ENCODE measurements at places on chromosomes 7 and 10.

DNA sequence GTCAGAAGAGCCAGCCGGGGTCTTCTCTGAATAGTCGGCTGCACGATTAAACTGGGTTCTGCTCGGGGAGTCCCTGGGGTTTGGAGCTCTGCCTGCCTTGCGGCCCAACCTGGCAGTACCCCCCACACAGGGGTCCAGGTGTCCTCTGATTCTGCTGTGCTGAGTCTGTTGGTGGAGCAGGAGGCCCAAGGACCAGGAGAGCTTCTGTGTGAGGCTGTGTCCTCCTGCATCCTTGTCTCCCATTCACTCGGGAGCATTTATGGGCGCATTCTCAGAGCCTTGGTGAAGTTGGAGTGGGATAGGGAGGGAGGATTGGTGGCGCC, 14.2 kb downstream of the INPP5A start:
- no peak for DNase-seq
- no peaks in the 10 kb centered on the region for H3K27me3 ChIP-seq
- H3K4me3 ChIP-seq = peak overlapping the region; percentile 63
- H3K36me3 ChIP-seq = peaks cover 1% of the 10 kb centered on the region

DNA sequence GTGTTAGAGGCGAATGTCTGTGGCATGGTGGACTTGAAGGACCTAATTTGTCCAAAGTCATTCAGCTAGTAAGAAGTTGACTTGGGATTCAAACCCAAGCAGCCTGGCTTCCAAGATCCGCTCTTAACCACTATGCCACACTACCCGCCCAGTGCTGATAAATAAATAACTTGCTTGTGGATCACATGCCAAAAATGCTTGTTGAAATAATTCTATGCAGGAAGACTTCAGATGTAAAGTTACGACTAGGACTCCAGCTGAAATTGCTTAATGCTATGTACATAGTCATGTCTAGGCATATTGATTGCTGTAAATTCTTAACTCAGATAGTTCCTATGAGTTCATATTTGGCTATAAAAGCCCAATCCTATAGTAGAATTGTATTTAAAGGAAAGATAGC, 76.0 kb downstream of the PLXDC2 start:
- no peaks in the 10 kb centered on the region for H3K27me3 ChIP-seq
- no peaks in the 10 kb centered on the region for H3K36me3 ChIP-seq
- H3K27ac ChIP-seq = no peak overlapping the region
- no peak for DNase-seq
- H3K4me3 ChIP-seq = no peak overlapping the region

- H3K27me3 ChIP-seq = peaks cover 50% of the 10 kb centered on the region
- H3K4me1 ChIP-seq = peaks cover 54% of the 10 kb centered on the region
- peak overlapping the region; percentile 69 for H3K4me3 ChIP-seq
- DNase-seq = peak; percentile 41
- no peak overlapping the region for H3K27ac ChIP-seq
- H3K36me3 ChIP-seq = peaks cover 8% of the 10 kb centered on the region
Measured at GRCh38 chr10:8050556-8051108, 3.9 kb upstream of the GATA3 start.

DNA sequence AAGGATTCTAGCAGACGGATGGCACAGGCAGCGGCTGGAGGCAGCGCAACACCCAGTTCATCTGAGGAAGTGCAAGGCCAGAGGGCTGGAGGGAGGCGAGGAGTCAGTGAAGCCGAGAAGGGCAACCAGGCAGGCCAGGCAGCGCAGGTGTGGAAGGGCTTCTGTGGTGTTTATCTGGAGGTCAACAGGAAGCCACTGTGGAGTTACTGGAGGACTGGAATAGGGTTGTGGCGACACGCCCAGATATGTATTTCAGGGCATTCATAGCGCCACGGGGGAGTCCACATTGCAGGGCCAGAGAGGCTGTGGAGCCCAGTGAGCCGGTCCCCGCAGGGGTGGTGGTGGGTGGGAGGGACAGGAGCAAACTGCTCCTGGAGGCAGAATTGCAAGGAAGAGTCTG, 150.6 kb downstream of the CDH23 start:
- no peaks in the 10 kb centered on the region for H3K36me3 ChIP-seq
- H3K4me1 ChIP-seq = no peaks in the 10 kb centered on the region
- no peak overlapping the region for H3K27ac ChIP-seq
- no peak overlapping the region for H3K4me3 ChIP-seq
- no peak for DNase-seq
- no peaks in the 10 kb centered on the region for H3K27me3 ChIP-seq

GRCh38 chr10:120436439-120437112, 20.5 kb upstream of the PLPP4 start:
- H3K36me3 ChIP-seq = no peaks in the 10 kb centered on the region
- no peak overlapping the region for H3K27ac ChIP-seq
- DNase-seq = no peak
- no peak overlapping the region for H3K4me3 ChIP-seq

- H3K4me3 ChIP-seq = no peak overlapping the region
- no peaks in the 10 kb centered on the region for H3K4me1 ChIP-seq
- H3K36me3 ChIP-seq = no peaks in the 10 kb centered on the region
- peaks cover 2% of the 10 kb centered on the region for H3K27me3 ChIP-seq
Measured at GRCh38 chr7:46349490-46349889, 428.4 kb upstream of the IGFBP3 start.

DNA sequence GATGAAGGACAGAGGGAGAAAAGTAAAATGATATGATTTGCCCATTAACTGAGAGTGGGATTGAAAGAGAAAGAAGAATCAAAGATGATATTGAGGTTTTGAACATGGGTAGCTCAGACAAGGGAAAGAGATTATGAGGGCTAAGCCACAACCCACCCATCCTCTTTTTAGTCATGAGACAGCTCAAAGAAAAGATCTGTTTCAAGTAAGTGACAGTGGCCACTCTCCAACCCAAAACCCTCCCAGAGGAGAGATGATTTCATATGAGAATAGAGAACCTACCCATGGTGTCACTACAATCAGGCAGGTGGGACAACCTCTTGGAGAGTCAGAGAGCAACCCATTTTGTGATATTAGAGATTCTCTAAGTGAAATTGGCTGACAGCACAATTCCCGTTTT, 32.2 kb downstream of the PLXNA4 start:
- no peaks in the 10 kb centered on the region for H3K36me3 ChIP-seq
- H3K4me1 ChIP-seq = peaks cover 13% of the 10 kb centered on the region
- H3K27me3 ChIP-seq = no peaks in the 10 kb centered on the region
- no peak overlapping the region for H3K27ac ChIP-seq

- H3K27me3 ChIP-seq = peaks cover 5% of the 10 kb centered on the region
- no peaks in the 10 kb centered on the region for H3K36me3 ChIP-seq
- H3K27ac ChIP-seq = no peak overlapping the region
- no peak for DNase-seq
Measured at GRCh38 chr10:99595770-99596465, 24.3 kb downstream of the SLC25A28 start.

DNA sequence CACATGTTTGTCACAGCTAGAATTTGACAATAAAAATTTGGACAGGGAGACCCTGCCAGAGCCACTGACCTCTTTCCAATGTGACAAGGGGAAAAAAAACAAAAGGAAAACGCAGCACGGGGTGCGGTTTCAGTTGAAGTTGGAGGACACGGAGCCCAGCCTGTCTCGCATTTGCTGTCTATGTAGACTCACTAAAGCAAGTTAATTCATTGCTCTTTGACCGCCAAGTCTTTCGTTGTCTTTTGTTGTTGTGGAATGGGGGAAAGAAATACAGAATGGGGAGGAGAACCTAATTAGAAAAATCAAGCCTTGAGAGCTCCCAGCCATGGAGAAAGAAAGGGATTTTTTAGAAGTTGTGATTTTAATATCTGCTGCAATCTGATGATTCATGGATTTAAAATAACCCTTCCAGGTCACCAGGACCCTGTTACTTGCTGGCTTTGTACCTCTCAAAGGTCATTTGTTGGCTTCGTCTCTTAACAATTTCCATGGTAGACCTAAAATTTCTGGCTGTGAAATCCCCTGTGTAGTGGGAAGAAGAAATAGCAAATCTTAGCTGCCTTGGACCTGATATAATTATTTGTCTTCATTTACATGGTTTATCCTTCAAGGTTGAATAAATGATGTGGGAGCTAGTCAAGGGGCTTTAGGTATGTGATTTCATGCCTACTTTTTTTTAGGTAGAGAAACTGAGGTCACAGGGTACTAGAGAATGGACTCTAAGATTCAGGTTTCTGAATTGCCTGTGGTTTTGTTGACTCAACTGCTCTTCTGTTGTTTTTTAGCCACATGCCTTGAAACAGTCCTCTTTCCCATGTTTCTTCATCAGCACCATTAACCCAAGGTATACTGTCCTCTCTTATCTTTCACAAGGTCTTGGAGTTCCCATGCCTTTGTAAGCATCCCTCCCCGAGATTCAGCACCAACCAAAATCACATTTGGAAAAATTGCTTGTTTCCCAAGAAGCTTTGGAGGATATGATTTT, 78.7 kb downstream of the TCF7L2 start:
- peaks cover 12% of the 10 kb centered on the region for H3K4me1 ChIP-seq
- H3K27me3 ChIP-seq = peaks cover 17% of the 10 kb centered on the region
- H3K36me3 ChIP-seq = no peaks in the 10 kb centered on the region

DNA sequence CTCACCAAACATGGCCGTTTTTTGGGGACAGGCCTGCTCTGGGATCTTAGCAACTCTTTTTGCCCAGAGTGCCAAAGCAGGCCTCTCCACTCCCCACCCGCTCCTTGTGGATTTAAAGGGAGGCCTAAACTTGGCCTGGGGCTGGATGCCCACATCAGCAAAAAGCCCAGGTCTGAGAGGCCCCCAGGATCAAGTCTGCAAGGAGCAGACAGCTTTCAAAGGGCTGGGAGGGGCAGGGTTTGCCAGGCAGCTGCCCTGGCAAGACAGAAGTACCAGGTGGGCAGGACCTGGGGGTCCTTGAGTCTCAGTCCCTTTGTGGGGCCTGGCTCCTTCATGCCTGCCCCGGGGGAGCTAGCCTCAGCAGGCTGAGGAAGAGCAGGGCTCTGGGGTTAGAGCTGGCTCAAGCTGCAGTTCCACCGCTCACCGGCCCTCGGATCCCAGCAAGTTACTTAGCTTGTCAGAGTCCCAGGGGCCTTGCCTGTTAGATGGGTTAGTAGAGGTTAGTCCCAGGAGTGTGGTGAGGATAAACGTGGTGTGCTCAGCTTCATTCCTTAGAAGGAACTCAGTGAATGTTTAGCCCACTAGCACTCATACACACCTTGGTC, 56.2 kb downstream of the ARHGAP22 start:
- no peaks in the 10 kb centered on the region for H3K4me1 ChIP-seq
- H3K36me3 ChIP-seq = no peaks in the 10 kb centered on the region
- H3K27ac ChIP-seq = no peak overlapping the region
- H3K4me3 ChIP-seq = no peak overlapping the region
- no peak for DNase-seq

- no peaks in the 10 kb centered on the region for H3K4me1 ChIP-seq
- no peak for DNase-seq
- no peaks in the 10 kb centered on the region for H3K27me3 ChIP-seq
- no peak overlapping the region for H3K27ac ChIP-seq
- H3K36me3 ChIP-seq = no peaks in the 10 kb centered on the region
Measured at GRCh38 chr7:113561446-113561845, 357.4 kb downstream of the PPP1R3A start.

DNA sequence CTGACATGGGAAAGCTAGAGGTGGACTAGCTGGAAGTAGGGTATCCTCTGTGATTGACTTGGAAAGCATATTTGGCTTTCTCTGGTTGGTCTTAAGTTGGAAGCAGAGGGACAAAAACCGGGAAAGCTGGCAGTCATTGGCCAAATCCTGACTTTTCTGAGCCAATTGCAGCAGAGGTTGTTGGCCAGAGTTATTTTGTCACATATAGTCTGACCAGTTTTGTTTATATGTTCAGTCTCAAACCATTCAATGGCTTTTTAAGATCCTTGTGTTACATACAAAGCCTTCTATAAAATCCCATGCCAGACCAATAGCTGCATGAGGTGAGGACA, 6.3 kb downstream of the CFAP69 start:
- H3K4me1 ChIP-seq = no peaks in the 10 kb centered on the region
- no peak overlapping the region for H3K4me3 ChIP-seq
- DNase-seq = no peak
- no peak overlapping the region for H3K27ac ChIP-seq

- no peaks in the 10 kb centered on the region for H3K36me3 ChIP-seq
Measured at GRCh38 chr7:20514364-20514763, 101.1 kb upstream of the ABCB5 start.

DNA sequence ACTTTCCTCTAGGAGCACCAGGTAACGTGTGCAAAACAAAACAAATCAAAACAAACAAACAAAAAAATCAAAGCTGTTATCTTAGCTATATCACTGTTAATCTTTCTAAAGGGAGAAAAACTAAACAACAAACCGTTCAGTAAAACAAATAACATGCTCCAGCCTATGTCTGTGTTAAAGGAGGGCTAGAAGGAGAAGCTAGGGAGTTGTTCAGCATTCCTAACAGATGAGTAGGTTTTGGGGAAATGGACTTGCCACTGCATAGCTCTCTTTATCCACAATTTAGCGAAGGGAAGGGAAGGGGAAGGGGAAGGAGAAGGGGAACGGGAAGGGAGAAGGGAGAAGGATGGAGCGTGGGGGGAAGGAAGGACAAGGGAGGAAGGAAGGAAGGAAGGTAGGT, 134.2 kb upstream of the AKR1E2 start:
- H3K4me3 ChIP-seq = no peak overlapping the region
- DNase-seq = no peak
- H3K27ac ChIP-seq = no peak overlapping the region
- no peaks in the 10 kb centered on the region for H3K36me3 ChIP-seq
- H3K27me3 ChIP-seq = peaks cover 9% of the 10 kb centered on the region

DNA sequence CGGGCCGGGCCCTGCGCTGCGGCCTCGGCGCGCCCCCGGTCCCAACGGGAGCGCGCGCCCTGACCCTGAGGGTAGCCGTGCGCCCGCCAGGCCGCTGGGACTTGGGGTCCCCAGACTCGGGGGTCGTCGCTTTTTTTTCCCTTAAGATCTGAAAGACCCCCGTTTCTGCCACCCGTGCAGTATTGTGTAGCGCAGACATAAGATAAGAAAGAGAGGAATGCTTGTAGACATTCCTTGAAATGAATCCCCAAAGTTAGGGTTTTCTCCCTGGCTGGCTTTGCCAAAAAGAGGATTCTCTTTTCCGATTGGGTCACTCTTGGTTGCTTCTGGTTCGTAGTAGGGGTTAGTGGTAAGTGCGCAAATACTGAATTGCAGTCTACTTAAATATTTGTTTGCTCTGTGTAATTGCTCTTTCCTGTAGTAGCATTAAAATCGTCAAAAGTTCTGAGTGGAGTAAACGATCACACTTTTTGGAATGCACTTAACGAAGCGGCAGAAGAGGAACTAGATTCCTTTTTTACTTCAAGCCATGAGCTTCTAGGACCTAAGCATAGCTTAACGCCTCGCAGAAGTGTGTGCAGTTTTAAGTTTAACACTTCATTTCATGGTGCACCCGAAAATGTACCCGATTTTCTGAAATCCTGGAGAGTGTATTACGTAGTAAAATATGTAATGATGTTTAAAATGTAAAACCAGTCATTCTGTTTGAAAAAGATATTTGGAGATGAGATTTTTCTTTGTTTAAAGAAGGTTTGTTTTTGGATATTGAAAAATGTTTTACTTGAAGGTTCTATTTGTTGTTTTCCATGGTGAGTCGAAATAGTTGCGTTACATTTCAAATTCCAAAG, 1.3 kb downstream of the CUL1 start:
- DNase-seq = no peak
- H3K36me3 ChIP-seq = peaks cover 22% of the 10 kb centered on the region

Data from activated naive CD8-positive, alpha-beta T cell treated with anti-CD3 and anti-CD28 coated beads, Interleukin-2, amount 50 U/mL, for 24 hours (primary cell).